Osteocyte (in vitro differentiated cells): ENCODE measurements at places on chromosomes 13 and 19. TPM values are rescaled to one million over a fixed set of nuclear protein-coding genes. Genes with fewer than 3 reads are reported as not detected.

The PGPEP1 gene
- 36.1 and 38.5 TPM in 2 replicates for total RNA-seq

The DPF1 gene
- 0.63 and 2.2 TPM in 2 replicates for total RNA-seq

DNA sequence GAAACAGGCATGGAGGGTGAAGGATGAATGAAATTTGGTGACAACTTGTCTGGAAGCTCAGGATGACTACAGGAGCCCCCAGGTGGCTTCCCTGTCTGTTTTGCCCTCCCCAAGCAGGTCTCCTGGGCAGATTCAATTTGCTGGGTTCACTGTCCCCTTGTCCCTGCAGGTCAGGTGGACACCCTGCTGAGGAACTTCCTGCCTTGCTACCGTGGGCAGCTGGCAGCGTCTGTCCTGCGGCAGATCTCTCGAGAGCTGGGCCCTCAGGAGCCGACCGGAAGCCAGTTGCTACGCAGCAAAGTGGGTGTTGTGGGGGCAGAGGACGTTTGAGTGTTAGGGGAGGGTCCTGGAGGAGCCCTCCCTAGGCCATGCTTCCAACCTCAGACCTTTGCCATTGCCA is 19.1 kb downstream of the PGLS start:
- DNase-seq: no peak

GRCh38 chr13:67152085-67152484 is 78.1 kb downstream of the PCDH9 start:
- DNase-seq: no peak

The SHISA7 gene
- not detected in 2 replicates for total RNA-seq

The PSMD8 gene
- 162 and 166 TPM in 2 replicates for total RNA-seq

The SPACA4 gene
- total RNA-seq: not detected in 2 replicates

GRCh38 chr19:23800271-23800670 is 41.6 kb upstream of the ZNF681 start:
- DNase-seq: no peak
